Activated CD4-positive, alpha-beta memory T cell treated with anti-CD3 and anti-CD28 coated beads for 36 hours (primary cell): ENCODE measurements at places on chromosomes 7 and 10. TPM values are rescaled to one million over a fixed set of nuclear protein-coding genes. Genes with fewer than 3 reads are reported as not detected.

CLRN3 gene
- total RNA-seq = not detected

GRCh38 chr10:93718937-93719725 lies 16.7 kb upstream of the FRA10AC1 start:
- H3K4me3 ChIP-seq = no peak overlapping the region
- DNase-seq = no peak
- H3K27me3 ChIP-seq = peaks cover 31% of the 10 kb centered on the region
- H3K4me1 ChIP-seq = no peaks in the 10 kb centered on the region

DNA sequence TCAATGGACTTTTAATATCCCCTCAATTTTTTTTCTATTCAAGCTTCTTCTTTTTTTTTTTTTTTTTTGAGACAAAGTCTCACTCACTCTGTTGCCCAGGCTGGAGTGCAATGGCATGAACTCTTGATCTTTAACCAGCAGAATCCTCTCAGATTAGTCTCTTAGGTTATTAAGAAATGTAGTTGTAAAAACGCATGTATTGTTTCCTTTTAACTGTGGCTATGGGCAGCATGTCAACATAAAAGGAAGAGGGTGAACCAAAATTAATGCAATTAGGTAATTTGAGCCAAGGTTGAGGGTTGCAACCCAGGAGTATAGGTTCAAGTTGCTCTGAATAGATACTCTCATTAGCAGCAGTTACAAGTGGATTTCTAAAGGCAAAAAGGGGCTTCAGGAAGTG lies 4.3 kb upstream of the GSTO1 start:
- DNase-seq = no peak
- H3K27ac ChIP-seq = no peak overlapping the region
- H3K4me3 ChIP-seq = no peak overlapping the region
- peaks cover 2% of the 10 kb centered on the region for H3K36me3 ChIP-seq
- peaks cover 6% of the 10 kb centered on the region for H3K27me3 ChIP-seq
- peaks cover 25% of the 10 kb centered on the region for H3K4me1 ChIP-seq

GRCh38 chr10:100509241-100509840 lies 10.3 kb downstream of the SEC31B start:
- DNase-seq = peak; percentile 87
- H3K4me3 ChIP-seq = peak overlapping the region; percentile 38
- H3K27me3 ChIP-seq = no peaks in the 10 kb centered on the region
- peak overlapping the region; percentile 88 for H3K27ac ChIP-seq
- peaks cover 47% of the 10 kb centered on the region for H3K36me3 ChIP-seq

DNA sequence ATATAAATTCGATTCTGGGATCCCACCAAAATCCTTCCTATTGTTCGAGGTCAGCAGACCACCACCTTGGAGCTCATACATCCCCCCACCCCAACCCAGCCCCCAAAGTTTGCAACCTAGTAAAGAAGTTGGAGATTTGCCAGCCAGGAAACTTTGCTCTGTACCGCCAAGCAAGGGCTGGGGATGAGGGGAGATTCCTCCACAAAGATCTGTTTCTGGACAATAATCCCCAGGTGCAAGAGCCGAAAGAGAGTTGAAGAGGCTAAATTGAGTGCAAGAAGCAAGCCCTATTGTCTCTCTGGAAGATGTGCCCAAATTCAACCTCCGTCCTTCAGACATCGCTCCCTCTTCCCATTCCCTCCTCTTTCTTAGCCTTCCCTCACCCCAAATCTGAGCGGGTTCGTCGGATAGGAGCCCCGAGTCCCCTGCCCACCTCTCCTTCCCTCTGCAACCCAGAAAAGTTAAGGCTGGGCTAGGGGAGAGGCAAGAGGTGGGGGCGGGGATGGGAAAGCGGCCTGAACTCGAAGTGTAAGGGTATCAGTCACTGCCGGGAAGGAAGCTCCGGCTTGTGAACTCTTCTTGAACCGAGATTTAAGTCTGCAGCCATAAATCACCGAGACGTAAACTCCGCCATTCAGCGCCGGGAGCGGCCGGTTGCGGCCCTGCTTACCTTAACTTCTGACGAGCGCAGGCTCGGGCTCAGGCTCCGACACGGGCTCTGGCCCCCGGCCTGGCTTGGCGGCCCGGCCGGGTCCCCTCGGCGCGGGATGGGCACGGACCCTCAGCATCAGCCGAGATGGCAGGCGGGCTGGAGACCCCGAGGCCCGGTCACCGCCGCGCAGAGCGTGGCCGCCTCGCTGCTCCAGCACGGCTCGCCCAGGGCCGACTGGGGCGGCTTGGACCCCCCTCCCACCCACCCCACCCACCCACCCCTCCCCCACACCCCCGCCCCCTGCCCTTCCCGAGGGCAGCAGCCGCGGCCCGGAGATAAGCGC lies 10.8 kb upstream of the HOXA2 start:
- H3K36me3 ChIP-seq = no peaks in the 10 kb centered on the region
- no peaks in the 10 kb centered on the region for H3K4me1 ChIP-seq
- peaks cover 6% of the 10 kb centered on the region for H3K27me3 ChIP-seq
- no peak overlapping the region for H3K4me3 ChIP-seq
